ENCODE measurements at places on chromosomes 3 and 15.
A peak's percentile ranks its signal among the peaks of the same experiment; 100 is the strongest.

GRCh38 chr3:112779558-112780480 is 66.8 kb downstream of the CD200R1L start:
- DNase-seq: no peak

GRCh38 chr3:178562947-178563232 is 26.7 kb downstream of the KCNMB2 start:
- DNase-seq: peak; percentile 4

- DNase-seq: no peak
These were observed 492.2 kb upstream of the ROBO2 start for GRCh38 chr3:76547674-76548073.

GRCh38 chr3:150242220-150242936 is 165.7 kb upstream of the TSC22D2 start:
- DNase-seq: peak; percentile 68

- no peak for DNase-seq
These were observed 73.6 kb upstream of the MDFIC2 start for GRCh38 chr3:70386043-70386442.

DNA sequence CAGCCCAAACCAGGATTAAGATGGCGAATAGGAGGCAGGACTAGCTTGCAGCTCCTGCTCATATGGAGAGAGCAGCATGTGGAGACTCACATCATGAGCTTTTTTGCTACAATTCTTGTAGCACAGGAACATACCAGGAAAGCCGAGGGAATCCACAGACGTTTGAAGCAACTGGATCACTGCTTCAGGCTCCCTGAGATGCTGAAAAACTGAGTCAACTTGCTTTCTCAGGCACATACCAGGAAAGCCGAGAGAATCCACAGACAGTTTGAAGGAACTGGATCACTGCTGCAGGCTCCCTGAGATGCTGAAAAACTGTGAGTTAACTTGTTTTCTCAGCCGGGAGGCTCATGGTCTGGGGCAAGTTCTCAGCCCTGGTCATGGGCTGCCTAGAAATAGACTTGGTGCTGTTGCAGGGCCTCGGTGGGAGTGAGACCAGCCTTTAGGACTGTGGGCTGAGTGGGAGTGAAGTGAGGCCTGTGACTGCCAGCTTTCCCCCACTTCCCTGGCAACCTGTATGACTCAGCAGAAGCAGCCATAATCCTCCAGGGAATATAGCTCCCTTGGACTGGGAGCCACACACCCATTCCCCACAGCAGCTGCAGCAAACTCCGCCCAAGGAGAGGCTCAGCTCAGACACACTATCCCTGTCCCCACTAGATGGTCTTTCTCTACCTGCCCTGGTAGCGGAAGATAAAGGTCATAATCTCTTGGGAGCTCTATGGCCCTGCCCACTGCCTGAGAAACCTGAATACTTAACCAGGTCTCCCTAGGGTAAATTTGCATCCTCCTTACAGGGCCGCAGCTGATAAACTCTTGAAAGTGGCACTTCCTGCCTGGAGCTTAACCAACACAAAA is 51.9 kb upstream of the PFN2 start:
- no peak for DNase-seq

DNA sequence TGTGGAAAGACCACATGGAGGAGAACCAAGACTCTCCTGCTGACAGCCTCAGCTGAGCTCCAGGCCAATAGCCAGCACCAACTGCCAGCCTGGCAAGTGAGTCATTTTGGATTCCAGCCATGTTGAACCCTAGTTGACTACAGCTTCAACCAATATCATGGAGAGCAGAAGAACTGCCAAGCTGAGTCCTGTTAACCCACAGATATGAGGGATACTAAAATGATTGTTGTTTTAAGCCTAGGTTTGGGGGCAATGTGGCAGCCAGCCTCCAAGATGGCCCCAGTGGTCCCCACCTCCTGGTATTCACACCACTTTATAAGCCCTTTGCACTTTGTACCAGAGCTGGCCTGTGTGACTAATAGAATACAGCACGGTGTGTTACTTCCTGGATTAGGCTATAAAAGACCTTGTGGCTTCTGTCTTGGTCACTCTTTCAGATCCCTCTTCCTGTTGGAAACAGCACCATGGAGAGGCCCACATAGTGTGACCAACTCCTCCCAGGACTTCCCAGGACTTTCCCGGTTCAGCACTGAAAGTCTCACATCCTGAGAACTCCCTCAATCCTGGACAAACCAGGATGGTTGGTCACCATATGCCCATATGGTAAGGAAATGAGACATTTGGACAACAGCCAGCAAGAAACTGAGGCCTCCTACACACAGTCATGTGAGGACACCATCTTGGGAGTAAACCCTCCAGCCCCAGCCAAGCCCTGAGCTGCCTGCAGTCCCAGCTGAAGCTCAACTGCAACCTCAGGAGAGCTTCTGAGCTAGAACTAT is 32.4 kb upstream of the CDV3 start:
- peak; percentile 31 for DNase-seq

- DNase-seq: no peak
These were observed 196.9 kb downstream of the C3orf38 start for GRCh38 chr3:88346643-88347042.

DNA sequence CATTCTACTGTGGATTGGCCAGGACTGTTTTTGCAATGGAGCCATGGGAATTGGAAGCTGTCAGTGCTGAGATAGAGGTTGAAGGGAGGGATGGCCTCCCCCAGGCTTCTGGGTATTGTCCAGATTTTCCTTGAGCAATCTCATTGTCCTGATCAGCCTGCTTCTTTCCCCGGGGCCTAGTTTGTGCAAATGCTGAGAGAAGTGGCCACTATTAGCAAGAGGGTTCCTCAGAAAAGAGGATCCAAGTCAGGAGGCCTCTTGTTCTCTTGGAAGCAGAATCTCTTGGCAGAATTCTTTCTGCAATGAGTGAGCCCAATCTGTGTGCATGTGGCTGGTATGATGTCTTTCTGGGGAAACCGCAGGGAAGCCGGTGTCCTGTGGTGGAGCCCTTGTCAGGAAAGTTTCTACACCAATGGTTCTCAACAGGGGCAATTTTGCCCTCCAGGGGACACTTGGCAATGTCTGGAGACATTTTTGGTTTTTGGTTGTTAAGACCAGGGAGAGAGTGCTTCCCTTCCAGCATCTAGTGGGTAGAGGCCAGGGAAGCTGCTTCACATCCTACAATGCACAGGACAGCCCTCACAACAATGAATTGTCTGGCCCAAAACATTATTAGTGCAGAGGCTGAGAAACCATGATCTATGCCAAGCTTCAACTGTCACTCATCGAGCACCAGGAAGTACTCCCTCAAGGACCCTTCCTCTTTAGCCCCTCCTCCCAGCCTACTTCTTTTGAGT is 2.0 kb downstream of the LIPC start:
- DNase-seq: no peak

- no peak for DNase-seq
These were observed 70.2 kb upstream of the CORO2B start for GRCh38 chr15:68508485-68509189.

DNA sequence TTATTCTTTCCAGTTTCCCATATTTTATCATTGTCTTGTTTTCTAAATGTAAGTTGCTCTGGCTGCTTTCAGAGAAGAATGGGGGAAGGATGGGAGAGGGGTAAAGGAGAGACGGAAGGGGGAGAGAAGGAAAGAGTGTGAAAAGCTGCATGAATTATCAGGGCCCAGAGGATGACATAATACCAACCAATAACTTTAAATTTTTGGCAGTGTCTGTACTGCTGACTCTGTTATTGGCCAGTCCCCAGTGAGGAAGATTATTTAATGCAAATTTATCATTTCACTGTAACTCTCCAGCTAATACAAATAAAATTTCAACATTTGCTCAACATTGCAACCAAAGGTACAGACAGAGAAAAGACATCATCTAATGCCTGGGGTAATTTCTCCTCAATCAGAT is 551.7 kb upstream of the CFAP20DC start:
- no peak for DNase-seq

GRCh38 chr15:74631408-74631807 is 15.8 kb downstream of the CLK3 start:
- no peak for DNase-seq

- no peak for DNase-seq
These were observed 160.1 kb downstream of the ARRDC4 start for GRCh38 chr15:98120561-98120960.

- no peak for DNase-seq
These were observed 8.8 kb upstream of the NPHP3 start for GRCh38 chr3:132730891-132731580.

- DNase-seq: peak; percentile 2
These were observed 105.0 kb upstream of the GAP43 start for GRCh38 chr3:115518100-115518852.

DNA sequence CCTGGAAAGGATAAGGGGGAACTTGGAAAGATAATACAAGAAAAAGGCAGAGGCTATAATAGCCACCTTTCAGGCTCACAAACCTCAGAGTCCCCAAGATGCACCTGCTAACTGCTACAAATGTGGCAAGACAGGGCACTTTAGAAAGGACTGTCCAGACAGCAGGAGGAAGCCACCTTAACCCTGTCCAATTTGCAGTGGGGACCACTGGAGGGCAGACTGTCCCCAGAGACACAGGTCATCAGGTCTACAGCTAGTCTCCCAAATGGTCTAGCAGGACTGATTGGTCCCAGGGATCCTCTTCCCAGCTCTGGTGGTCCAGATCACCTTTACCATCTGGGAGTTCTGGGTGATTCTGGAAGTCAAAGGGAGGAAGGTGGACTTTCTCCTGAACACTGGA is 882.5 kb upstream of the GBE1 start:
- DNase-seq: no peak

GRCh38 chr3:126472277-126473006 is 3.2 kb downstream of the ZXDC start:
- DNase-seq: no peak

DNA sequence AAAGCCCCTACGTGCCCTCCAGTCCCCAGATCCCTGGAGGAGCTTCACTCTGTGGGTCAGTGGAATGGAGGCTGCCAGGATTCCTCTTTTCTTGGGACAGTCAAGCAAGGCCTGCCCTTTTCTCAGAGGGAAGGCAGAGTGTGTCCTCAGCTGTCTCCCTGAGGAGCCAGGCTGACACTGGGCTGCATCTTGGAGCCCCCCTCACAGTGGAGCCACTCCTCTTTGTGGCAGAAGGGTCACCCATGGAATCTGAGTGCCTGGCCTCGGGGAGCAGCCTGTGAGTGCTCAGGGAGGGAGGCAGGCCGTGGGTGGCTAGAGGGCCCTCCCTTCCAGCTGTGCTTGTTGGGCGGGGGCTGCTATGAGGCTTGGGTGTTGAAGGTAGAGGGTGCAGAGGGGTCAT is 41.2 kb downstream of the BOC start:
- DNase-seq: no peak

- no peak for DNase-seq
These were observed 134.8 kb downstream of the SNRPN start for GRCh38 chr15:25089577-25089976.

GRCh38 chr3:66164155-66164554 is 56.6 kb upstream of the SLC25A26 start:
- no peak for DNase-seq

DNA sequence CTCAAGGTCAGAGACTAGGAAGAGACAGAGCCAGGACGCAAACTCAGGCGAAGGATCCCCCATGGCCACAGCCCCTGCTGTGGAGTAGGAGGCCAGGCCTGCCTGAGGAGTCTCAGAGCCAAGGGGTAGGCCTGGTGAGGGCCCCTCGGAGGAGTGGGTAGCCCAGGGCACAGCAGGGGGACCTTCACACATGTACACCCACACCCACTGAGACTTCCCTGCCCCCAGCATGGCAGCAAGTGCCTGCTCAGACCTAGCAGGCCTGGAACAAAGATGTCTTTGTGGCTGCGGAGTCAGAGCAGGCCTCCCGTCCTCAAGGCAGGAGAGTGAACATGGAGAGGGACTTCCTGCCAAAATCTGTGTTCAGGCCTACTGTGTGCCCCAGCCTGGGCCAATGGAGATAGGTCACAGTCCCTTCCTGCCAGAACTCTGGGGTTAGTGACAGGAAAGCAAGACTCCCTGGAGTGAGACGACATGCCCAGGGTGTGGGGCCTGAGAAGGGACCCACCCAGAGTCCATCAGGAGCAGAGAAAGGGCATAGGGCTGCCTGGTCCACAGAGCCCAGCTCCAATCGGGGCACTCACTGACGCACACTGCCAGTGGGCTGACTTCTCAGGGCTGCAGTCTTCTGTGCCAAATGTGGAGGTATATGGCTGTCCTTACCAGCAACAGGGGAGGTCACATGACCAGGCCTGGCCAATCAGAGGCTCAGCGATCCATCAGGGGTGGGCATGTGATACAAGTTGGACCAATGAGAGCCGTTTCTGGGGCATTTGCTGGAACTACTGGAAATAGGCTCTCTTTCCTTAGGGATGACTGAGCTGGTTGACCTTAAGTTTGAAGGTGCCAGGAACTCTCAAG is 2.3 kb downstream of the GRIP2 start:
- no peak for DNase-seq

DNA sequence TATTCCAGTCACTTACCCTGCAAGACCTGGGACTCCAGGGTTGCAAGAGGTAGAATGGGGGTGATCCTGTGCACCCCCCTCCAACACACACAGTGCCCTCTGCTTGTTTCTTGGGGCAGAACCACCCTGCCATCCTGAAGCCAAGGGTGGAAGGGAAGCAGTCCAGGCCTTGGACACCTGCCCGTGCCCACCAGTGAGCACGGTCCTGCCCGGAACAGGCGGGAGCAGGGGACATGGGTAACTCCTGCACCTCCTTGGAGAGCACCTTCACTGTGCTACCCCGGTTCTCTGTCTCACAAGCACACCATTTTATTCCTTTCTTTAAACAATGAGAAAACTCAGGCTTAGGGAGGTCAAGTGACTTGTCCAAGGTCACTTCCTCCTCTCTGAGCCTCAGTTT is 57.0 kb downstream of the SLC6A6 start:
- no peak for DNase-seq

DNA sequence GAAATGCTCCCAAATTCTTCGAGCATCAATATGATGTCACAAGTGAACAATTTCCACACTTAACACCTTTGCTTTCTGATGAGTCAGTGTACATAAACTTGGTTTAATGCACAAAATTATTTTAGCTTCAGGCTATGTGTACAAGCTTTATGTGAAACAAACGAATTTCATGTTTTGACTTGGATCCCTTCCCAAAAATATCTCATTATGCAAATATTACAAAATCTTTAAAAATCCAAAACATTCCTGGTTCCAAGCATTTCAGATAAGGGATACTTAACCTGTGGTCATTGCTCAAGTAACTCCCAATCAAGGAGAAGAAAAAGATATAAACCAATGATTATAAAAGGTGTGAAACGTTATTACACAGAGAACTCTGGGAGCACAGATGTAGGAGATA is 25.2 kb downstream of the RAB5A start:
- no peak for DNase-seq

DNA sequence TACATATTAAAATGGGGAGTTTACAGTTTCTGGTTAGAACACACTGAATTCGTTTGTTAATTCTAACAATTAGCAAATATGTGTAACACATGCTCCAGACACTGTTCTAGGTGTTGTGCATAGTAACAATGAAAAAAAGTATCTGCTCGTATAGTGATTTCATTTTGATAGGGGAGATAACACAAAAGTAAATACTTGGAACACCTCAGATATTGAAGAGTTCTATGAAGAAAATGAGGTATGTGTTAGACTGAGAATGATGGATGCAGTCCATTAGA is 6.8 kb upstream of the TMF1 start:
- no peak for DNase-seq
